Liver (tissue), 10 donors: ENCODE measurements at places on chromosomes 7 and 10.

- DNase-seq, result no peak
These were observed 9.9 kb upstream of the NEUROG3 start for GRCh38 chr10:69583106-69583505.

DNA sequence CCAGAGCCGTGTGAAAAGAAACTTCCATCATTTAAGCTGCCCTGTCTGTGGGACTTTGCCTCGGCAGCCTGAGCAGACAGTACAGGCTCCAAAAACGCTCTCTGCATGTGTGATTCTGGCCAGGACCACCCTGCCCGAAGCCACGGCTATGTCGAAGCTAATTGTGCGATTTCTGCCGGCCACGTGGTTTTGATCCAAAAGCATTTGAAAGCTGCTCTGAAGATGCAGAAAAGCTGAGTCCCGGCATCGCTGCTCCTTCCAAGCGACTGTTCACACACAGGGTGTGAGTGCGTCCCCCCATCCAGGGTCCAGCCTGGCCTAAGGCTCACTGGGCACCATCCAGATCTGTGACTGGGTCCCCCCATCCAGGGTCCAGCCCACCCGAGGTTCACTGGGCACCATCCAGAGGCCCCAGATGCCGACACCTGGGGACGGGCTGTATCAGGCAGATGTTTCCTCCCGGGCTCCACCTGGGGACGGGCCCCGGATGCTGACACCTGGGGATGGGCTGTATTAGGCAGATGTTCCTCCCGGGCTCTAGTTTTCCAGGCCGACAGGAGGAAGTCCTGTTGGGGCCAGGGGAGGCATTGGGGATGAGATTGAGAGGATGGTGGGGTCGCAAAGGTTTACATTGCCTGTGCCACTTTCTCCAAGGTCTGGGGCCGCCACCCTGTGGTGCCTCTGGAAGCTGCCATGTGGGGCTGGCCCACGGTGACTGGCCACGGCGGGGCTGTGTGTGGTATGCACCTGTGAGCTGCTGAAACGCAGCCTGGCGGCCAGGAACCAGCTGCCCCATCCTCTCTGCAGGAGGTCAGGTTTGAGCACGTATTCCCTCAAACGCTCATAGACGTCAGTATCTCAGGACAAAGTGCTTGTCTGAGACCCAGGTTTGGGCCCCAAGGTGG, 527.4 kb downstream of the DNAJB6 start:
- DNase-seq, result no peak

DNA sequence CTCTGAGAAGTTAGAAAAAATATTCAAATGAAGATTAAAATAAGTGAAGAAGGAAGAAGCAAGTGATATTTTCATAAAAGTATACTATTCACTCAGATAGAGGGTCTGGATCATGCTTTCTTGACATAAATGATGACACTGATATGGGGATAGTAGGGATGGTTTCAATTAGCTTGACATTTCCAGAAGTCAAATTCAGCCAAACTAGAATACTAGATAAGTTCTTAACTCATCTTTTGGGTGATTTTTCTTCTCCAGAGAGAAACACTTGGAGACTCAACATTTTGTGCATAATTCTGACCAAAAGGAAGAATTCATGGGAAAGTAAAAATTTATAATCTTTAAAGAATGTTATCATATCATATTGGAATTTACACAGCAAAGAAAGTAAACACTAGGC, 152.0 kb upstream of the LRGUK start:
- DNase-seq, result no peak

DNA sequence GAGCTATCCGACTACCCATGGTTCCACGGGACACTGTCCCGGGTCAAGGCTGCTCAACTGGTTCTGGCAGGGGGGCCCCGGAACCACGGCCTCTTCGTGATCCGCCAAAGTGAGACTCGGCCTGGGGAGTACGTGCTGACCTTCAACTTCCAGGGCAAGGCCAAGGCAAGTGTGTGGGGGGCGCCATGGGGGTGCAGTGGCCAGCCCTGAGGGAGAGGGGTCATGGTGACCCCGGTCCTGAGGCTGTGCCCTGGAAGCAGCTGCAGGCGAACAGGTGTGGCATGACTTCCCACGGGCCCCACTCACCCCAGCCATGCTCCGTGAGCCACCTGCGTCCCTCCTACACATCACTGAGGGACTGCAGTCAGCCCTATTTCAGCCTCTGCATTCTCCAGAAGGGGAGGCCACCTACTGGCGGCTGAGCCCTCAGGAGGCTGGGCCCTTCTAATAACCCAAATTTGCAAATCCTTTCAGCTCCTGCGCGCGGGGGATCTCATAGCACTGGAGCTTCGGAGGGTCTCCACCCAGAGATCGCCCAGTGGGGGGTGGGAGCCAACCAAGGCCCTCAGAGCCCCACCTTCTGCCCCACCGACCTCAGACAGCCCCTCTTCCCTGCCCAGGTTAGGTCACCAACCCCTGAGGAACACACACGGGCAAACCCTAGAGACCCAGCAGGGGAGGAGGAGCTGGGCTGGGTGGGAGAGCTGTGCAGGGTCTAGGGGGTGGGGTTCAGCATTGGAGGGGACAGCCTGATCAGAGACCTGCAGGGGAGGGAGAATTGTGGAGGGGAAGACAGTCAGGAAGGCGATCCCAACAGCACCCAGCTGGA, 30.8 kb downstream of the SH2B2 start:
- peak; percentile 31 for DNase-seq

DNA sequence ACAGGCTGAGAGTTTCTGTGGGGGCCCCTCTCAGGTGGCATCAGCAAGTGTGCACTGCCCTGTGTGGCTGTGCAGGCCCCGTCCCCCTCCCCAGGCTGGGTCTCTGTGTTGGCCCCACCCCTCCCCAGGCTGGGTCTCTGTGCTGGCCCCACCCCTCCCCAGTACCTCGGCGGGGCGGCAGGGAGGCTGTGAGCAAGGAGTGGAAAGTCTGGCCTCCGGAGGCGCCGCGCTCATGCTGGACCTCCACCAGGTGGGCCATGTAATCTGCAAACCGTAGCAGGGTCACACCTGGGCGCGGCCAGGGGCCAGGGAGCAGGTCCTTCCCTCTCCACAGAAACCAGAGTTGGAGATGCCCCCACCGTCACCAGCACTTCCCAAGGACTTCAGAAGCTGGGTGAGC, 21.4 kb upstream of the MICALL2 start:
- no peak for DNase-seq

- no peak for DNase-seq
These were observed 105.2 kb upstream of the FAM171A1 start for GRCh38 chr10:15476337-15476736.

DNA sequence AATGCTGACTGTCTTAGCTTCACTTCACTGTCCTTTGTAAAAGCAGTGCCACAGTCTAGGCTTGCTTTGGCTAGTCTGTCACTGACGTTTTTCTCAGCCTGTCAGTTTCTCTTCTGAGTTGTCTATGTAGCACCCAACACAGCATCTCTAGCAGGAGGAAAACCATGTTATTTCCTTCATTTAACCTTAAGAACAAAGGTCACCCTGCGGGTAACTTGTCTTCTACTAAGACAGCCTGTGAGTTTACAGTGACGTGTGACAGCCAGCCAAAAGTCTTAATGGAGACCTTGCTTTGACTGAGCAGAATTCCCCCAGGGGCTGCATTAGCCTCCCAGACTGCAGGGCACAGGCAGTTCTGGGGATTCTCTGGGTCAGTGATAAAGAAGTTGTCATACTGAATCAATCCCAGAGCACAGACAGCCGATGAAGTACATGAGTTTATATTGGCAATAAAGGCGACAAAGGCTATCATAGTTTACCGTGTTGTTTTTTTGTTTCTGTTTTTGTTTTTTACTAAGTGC, 296.0 kb upstream of the KIAA1217 start:
- no peak for DNase-seq

GRCh38 chr7:14016950-14017349, 27.5 kb upstream of the ETV1 start:
- DNase-seq, result no peak

GRCh38 chr7:36273836-36274235, 115.8 kb upstream of the ANLN start:
- DNase-seq, result no peak

- DNase-seq, result peak; percentile 69
These were observed 61.7 kb downstream of the PWWP2B start for GRCh38 chr10:132458586-132459300.
